ENCODE measurements at places on chromosomes 5 and 9.

DNA sequence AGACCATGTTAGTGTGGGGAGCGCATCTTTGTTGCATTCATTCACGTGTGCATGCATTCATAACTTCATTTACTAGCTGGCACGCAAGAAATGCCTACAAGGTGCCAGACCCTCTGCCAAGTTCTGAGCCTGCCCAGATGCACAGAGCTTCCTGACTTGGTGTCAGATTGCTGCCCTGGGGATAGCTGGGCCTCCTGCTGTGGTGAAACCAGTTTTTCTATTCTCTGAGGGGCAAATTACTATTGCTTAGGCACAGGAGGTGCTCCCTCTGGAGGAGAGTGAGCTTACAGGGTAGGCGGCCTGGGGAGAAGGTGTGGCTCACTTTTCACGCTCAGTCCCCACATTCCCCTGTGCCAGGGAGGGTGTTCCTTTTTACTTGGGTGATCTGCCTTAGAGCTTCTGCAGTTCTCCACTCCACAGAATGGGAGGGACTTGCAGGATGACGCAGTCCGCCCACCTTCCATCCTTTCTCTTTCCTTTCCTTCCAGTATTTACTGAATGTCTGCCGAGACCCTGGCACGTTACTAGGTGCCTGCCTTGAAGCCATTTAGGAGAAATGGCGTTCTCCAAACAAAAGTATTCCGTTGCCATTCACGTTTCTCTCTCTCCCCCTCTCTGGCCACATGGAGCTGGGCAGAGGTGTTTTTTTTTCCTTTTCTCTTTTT is 27.9 kb upstream of the CTNNA1 start:
- H3K27ac ChIP-seq, result peak overlapping the region; percentile 62
- H3K4me3 ChIP-seq, result no peak overlapping the region
- no peaks in the 10 kb centered on the region for H3K36me3 ChIP-seq
- peak; percentile 97 for DNase-seq
- peaks cover 29% of the 10 kb centered on the region for H3K4me1 ChIP-seq

DNA sequence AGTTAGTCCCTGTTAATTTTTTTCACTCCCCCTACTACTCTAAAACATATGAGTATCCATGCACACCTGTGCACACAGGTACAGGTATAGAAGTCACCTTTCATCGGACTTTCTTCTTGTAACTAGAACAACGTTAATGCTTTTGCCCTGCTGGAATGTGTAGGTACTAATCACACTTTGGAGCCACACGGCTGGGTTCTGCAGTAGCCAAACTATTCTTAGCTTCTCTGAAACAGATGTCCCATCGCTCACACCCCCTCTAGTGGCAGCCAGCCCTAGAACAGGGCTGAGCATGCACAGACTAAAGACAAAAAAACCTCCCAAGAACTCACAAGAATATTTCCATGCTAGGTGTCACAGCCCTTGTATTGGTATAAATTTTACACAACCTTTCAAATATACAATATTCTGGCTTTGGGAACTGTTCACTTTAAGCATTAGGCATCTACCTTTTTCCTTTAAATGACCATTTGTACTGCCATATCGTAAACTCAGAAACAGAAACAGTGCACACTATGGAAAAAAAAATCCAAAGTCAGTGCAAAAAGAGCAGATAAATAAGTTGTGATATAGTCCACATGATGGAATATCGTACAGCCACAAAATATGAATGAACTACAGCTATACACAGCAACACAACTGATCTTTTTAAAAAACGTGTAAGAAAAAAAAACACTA is 64.0 kb downstream of the RETREG1 start:
- no peak overlapping the region for H3K27ac ChIP-seq
- no peaks in the 10 kb centered on the region for H3K4me1 ChIP-seq
- H3K36me3 ChIP-seq, result no peaks in the 10 kb centered on the region
- no peak overlapping the region for H3K4me3 ChIP-seq
- DNase-seq, result peak; percentile 68

DNA sequence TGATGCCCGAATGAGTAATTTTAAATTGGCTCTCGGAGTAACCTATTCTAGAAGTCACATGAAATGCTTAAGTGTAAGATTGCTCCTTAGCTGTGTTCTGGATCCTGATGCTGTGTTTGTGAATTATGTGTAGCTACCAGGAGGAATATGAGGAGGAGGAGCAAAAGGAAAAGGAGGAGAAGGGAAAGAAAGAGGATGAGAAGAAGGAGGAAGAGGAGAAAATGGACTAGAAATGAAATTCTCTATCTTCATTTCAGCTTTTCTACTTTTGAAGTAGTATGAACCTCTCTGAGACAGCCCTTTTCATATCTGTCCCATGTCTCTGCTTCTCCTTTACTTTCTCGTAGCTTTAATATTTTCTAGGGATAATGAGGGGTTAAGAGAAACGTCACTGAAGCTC is 119.4 kb upstream of the ACTBL2 start:
- no peak overlapping the region for H3K4me3 ChIP-seq
- H3K27me3 ChIP-seq, result no peaks in the 10 kb centered on the region
- H3K27ac ChIP-seq, result no peak overlapping the region
- no peak for DNase-seq
- H3K36me3 ChIP-seq, result no peaks in the 10 kb centered on the region

DNA sequence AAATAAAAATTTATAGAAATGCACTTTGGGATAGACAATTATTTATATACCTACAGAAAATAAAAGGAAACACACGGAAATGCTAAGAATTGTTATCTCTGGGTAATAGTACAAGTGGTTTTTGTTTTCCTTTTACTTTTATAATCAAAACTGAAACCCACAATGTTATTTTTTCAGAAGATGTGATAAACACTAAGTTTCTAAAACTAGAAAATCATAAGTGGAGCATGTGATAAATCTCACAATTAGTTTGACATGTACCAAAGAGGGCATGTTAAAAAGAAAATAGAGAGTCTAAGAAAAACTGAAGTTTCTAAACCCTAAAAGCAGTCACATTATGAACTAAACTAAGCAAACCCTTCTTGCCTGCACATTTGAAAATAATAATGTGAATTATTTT is 61.1 kb downstream of the OXCT1 start:
- no peaks in the 10 kb centered on the region for H3K4me1 ChIP-seq
- H3K4me3 ChIP-seq, result no peak overlapping the region
- no peaks in the 10 kb centered on the region for H3K27me3 ChIP-seq
- DNase-seq, result no peak
- H3K27ac ChIP-seq, result no peak overlapping the region

- no peak overlapping the region for H3K27ac ChIP-seq
- no peaks in the 10 kb centered on the region for H3K36me3 ChIP-seq
- H3K27me3 ChIP-seq, result no peaks in the 10 kb centered on the region
- no peaks in the 10 kb centered on the region for H3K4me1 ChIP-seq
These were observed 186.1 kb downstream of the ENC1 start for GRCh38 chr5:74454263-74455030.

GRCh38 chr9:116789081-116789480 is 102.0 kb downstream of the TRIM32 start:
- H3K36me3 ChIP-seq, result no peaks in the 10 kb centered on the region
- DNase-seq, result no peak
- no peaks in the 10 kb centered on the region for H3K4me1 ChIP-seq

GRCh38 chr9:94916956-94917355 is 190.5 kb downstream of the AOPEP start:
- peaks cover 46% of the 10 kb centered on the region for H3K4me1 ChIP-seq
- H3K27me3 ChIP-seq, result no peaks in the 10 kb centered on the region

- no peaks in the 10 kb centered on the region for H3K27me3 ChIP-seq
- H3K4me3 ChIP-seq, result no peak overlapping the region
- no peak overlapping the region for H3K27ac ChIP-seq
- no peak for DNase-seq
These were observed 263.1 kb upstream of the RGMB start for GRCh38 chr5:98510143-98510985.

DNA sequence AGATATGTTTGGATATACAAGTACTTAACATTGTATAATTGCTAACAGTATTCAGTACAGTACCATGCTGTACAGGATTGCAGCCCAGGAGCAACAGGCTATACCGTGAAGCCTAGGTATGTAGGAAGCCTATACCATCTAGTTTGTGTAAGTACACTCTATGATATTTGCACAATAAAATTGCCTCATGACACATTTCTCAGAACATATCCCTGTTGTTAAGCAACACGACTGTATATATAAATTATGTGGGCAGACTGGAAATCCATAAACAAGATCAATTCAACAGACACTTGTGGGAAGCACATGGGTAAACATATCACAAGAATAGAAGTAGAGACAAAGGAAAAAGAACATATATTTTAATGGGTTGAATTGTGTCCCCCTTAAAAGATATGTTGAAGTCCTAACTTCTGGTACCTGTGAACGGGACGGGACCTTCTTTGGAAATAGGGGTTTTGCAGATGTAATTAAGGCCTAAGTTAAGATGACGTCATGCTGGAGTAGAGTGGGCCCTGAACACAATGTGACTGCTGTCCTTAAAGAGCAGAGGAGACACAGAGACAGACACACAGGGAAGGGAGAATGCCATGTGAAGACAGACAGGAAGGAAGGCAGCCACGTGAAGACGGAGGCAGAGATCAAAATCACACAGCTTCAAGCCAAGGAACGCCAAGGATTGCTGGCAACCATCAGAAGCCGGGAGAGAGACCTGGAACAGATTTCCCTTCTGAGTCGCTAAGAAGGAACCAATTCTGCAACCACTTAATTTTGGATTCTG is 76.3 kb downstream of the SCAI start:
- no peak overlapping the region for H3K27ac ChIP-seq
- no peak overlapping the region for H3K4me3 ChIP-seq
- H3K4me1 ChIP-seq, result peaks cover 2% of the 10 kb centered on the region
- DNase-seq, result no peak
- no peaks in the 10 kb centered on the region for H3K27me3 ChIP-seq

GRCh38 chr5:50699737-50700136 is 33.3 kb downstream of the PARP8 start:
- no peaks in the 10 kb centered on the region for H3K36me3 ChIP-seq
- no peak overlapping the region for H3K4me3 ChIP-seq
- H3K27me3 ChIP-seq, result no peaks in the 10 kb centered on the region
- H3K27ac ChIP-seq, result no peak overlapping the region
- H3K4me1 ChIP-seq, result no peaks in the 10 kb centered on the region

- no peaks in the 10 kb centered on the region for H3K4me1 ChIP-seq
- DNase-seq, result no peak
- no peak overlapping the region for H3K27ac ChIP-seq
- H3K27me3 ChIP-seq, result no peaks in the 10 kb centered on the region
These were observed 28.3 kb downstream of the POU4F3 start for GRCh38 chr5:146366904-146367303.

GRCh38 chr5:96783326-96783725 is 24.4 kb downstream of the ERAP1 start:
- no peak for DNase-seq
- no peak overlapping the region for H3K27ac ChIP-seq
- no peaks in the 10 kb centered on the region for H3K4me1 ChIP-seq
- H3K36me3 ChIP-seq, result peaks cover 14% of the 10 kb centered on the region

GRCh38 chr5:20248118-20248517 is 260.1 kb upstream of the CDH18 start:
- no peaks in the 10 kb centered on the region for H3K36me3 ChIP-seq
- DNase-seq, result no peak
- H3K27ac ChIP-seq, result no peak overlapping the region
- no peaks in the 10 kb centered on the region for H3K4me1 ChIP-seq

GRCh38 chr5:67233075-67233474 is 36.5 kb upstream of the CD180 start:
- no peaks in the 10 kb centered on the region for H3K36me3 ChIP-seq
- no peaks in the 10 kb centered on the region for H3K27me3 ChIP-seq
- no peak for DNase-seq
- H3K4me1 ChIP-seq, result no peaks in the 10 kb centered on the region

DNA sequence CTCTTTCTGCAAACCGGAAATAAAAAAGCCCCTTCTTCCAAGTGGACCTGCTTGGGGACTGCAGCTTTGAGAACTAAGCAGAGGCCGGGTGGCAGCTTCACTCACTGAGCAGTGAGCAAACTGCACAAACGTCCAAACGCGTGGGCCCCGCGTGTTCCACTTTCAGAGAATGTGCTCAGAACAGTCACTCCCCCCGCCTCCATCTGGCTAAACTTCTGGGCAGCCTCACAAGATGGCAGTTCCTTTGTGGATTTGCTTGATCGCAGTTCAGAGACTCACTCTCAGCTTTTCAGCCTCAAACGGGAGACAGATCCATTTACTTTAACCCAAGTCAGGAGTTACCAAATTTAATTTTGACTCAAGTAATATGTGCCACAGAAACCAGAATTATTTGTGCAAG is 216.6 kb downstream of the TLE1 start:
- no peak overlapping the region for H3K4me3 ChIP-seq
- H3K27ac ChIP-seq, result no peak overlapping the region
- no peaks in the 10 kb centered on the region for H3K4me1 ChIP-seq
- H3K27me3 ChIP-seq, result no peaks in the 10 kb centered on the region

DNA sequence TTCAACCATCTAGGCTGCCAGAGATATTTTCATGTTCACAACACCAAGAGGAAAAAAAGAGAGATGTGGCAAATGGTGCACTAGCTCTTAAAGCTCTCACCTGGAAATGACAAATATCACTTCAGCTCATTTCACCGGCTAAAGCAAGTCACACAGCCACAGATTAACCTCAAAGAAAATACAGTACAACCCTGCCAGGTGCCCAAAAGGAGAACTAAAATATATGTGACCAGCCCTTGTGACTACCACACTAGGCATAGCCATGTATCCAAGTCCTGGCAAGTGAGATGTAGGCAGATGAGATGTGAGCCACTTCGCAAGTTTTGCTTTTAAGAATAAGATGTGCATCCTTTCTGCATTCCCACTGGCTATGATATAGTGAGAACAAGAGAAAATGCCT is 41.4 kb downstream of the AGTPBP1 start:
- no peaks in the 10 kb centered on the region for H3K36me3 ChIP-seq
- no peak overlapping the region for H3K4me3 ChIP-seq
- no peaks in the 10 kb centered on the region for H3K4me1 ChIP-seq
- no peaks in the 10 kb centered on the region for H3K27me3 ChIP-seq
- no peak for DNase-seq

- no peak for DNase-seq
- H3K27ac ChIP-seq, result no peak within 1 kb of the TSS
- H3K27me3 ChIP-seq, result no peaks in the 10 kb centered on the region
- no peak within 1 kb of the TSS for H3K4me3 ChIP-seq
- no peaks in the 10 kb centered on the region for H3K4me1 ChIP-seq
These were observed at the start of gene PROP1 for GRCh38 chr5:177995691-177996595. Gene PROP1 (minus strand): TSS chr5:177996242. CDS start chr5:177995933, 309 bp downstream.

- H3K4me1 ChIP-seq, result no peaks in the 10 kb centered on the region
- no peaks in the 10 kb centered on the region for H3K27me3 ChIP-seq
- no peak overlapping the region for H3K4me3 ChIP-seq
- H3K36me3 ChIP-seq, result no peaks in the 10 kb centered on the region
- H3K27ac ChIP-seq, result no peak overlapping the region
- no peak for DNase-seq
These were observed 45.8 kb upstream of the RICTOR start for GRCh38 chr5:39120052-39120420.

DNA sequence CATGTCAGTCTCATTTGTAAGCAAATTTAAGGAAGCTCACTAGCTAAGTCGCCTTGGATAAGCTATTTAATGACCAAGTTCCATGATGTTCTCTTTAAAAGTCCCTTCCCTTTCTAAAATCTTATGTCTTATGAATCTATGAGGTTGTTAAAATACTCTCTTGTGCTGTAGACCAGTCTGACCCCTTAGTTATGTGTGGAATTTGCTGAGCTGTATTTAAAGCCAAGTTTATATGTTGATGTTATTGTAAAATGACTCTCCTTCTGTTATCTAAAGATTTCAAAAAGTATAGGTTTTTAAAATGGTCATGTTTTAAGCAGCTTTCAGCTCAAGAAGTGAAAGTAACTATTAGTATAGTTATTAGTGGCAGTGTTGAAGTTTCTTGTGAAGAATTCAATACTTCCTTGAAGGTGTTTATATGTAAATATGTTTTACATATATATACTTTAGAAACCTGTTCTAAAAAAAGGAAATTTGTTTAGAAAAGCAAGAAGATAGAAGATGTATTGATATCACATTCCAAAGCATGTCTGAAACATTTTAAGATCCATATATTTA is 92.2 kb downstream of the CDC42SE2 start:
- no peak overlapping the region for H3K27ac ChIP-seq
- H3K36me3 ChIP-seq, result peaks cover 2% of the 10 kb centered on the region
- H3K4me3 ChIP-seq, result no peak overlapping the region
- H3K27me3 ChIP-seq, result no peaks in the 10 kb centered on the region
- no peak for DNase-seq
